ENCODE measurements at places on chromosomes 1 and 21.

DNA sequence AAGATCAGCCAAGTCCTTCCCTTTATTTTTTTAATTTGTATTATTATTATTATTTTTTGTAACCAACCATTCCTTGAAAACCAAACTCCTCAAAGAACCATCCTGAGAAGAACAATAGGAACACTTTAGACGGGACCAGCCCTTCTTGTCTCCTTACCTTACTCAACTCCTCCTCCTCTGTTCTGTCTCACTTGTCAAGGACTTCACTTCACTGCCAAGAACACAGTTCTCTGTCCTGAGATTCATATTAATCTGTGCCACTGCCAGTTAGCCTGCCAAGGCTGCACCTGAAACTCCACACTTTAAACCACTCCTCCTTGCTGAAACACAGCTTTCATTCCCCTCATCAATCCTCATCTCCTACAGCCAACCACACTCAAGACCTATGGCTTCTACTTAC is 73.8 kb upstream of the ATP1A1 start:
- no peak for DNase-seq

- no peak for DNase-seq
These were observed 88.8 kb upstream of the ZBTB40 start for GRCh38 chr1:22362626-22363402.

GRCh38 chr1:19872190-19872589 is 10.0 kb upstream of the OTUD3 start:
- no peak for DNase-seq

DNA sequence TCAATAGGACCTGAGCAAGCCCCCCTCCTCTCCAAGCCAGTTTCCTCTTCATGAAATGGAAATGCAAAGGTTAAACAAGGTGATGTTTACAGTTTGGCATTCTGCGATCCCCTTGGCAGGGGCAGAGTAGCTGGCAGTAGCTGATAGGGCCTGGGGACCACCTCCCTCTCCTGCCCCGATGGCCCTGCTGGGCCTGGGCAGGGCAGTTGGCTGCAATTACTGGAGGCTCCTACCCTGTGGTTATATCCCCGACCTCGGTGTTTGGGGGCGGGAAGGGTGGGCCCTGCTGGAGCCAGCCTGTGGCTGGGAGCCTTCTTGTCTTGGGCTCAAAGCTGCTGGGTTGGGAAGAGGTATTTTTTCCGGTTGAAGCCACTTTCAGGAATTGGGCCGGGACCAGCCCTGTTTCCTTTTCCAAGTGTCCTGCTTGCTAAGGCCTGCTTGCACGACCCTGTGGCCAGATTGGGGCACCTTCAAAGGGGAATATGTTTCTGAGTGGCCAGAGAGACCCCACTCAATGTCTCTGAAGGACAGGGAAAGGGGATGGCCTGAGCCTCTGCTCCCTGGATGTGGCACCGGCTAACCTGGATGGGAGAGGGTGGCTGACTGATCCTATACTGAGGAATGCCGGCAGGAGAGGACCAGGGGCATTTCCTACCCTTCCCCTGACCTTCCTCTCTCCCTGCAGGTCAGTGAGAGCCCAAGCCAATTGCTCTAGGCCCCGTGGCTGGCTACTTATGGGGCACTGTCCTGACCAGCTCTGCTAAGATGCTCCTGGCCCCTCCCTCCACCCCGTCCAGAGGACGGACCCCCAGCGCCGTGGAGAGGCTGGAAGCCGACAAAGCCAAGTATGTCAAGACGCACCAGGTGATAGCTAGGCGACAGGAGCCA is 1.9 kb downstream of the FAM110D start:
- DNase-seq: no peak

- DNase-seq: peak; percentile 78
These were observed 49.1 kb downstream of the ELK4 start for GRCh38 chr1:205582471-205583291.

DNA sequence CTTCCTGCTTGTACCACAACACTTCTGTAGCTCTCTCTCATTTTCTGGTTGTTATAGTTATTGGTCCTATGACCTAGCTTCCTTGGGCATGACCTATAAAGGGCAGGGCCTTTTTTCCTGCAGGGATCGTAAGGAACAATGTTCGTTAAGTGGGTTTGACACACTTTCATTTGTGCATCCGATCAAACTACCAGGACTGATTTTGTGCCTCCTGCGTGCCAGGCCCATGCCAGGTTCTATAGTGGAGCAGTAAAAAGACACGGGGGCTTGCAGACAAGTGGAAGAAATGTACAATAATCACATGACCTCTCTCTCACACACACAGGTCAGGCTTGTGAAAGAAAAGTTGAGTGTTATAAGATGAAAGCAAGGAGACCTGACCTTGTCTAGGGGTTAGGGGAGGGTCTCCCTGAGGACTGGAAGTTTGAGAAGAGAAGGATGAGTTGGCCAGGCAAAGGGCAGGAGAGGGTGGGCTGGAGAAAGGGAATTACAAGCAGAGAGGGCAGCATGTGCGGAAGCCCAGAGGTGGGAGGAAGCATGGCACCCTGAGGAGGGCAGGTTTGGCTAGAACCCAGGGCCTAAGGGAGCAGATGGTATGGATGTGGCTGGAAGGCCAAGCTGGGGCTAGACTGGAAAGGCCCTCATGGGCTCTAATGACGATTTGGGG is 145.4 kb downstream of the GRIK3 start:
- no peak for DNase-seq

GRCh38 chr1:114339379-114339778 is 171.6 kb downstream of the TRIM33 start:
- no peak for DNase-seq

- DNase-seq: no peak
These were observed 12.1 kb downstream of the F3 start for GRCh38 chr1:94529416-94529815.

DNA sequence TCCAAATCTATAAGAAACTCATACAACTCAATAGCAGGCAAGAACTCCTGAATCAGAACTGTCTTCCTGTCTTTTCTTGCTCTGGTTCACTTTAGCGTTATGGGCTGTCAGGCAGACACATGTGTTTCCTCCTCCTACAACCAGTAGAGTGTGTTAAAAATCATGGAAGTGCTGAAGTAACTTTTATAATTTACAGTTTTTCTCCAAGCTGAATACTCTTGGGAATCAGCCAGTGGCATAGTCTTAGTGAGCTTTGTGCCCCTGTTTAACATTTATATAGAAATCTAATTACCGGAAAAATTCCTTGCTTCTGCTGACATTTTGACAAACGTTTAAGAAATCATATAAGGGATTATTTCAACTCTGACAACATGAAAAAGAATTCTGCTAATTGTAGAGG is 113.1 kb upstream of the RGS18 start:
- no peak for DNase-seq

DNA sequence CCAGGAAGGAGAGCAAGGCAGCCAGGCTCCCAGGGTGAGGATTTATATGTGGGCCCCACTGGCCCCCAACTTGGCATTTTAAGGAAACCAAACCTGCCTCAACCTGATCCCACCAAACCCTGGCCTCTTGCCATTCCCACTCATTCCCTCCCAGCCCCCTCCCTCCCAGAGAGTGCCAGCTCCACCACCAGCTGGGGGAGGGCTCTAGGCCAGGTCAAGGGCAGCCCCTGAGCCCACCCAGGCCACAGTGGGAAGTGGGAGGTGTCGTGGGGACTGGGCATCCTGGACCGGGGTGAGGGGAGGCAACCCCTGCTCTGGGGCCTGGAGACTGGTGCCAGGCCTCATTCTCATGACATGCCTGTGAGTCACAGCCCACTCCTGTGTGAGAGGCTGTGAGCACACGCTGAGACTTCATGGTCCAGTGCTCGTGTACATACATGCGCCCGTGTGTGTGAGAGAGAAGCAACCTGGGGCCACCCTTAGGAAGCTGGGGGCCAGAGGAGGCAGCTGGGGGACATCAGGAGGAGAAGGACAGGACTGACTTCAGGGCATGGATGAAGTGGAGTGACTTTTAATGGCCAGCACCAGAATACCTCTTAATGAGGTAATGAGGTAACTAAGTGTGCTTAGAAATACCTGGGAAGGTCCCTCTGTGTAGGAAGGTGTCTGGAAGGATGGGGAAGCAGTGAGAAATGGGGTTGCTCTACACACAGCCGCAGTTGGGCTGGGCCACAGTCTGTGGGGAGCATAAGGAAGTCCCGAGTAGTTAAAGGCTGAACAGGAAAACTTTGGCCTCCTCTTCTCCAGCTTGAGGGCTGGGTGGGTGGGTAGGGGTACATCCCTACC is at the start of gene S100A2:
Gene S100A2 (minus strand): TSS at position 316 of the 846 bp plus-strand sequence. CDS start 1,967 bp downstream, outside the sequence.
- DNase-seq: no peak

DNA sequence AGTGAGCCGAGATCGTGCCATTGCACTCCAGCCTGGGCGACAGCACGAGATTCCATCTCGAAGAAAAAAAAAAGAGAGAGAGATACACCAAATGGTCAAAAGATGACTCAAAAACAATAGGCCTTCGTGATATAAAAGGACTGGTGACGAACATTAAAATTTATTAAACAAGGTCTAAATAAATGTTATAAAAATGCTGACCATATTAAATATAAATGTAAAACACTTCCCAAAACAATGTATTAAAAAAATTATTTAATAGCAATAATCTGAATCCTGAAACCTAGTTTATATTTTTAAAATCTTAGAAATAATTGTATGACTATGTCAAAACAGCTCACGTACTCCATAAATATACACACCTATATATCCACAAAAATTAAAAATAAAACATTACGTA is 247.6 kb downstream of the SETD4 start:
- DNase-seq: no peak

DNA sequence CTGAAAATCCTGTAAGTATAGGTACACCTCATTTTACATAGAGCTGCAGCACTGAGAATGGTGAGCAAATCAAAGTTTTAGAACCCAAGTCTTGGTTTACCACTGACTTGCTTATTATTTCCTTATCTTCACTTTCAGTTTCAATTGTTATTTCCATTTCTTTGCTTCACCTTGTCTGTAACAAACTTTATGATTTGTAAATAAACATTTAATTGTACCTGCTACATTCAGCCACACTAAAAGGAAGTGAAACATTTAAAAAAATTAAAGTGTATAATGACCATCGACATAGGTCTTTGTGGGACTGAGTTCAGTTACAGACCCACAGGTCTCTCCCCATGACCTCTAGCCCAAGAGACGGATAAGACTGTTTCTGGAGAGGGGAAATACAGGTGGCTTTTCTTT is 34.4 kb downstream of the LGR6 start:
- DNase-seq: no peak

DNA sequence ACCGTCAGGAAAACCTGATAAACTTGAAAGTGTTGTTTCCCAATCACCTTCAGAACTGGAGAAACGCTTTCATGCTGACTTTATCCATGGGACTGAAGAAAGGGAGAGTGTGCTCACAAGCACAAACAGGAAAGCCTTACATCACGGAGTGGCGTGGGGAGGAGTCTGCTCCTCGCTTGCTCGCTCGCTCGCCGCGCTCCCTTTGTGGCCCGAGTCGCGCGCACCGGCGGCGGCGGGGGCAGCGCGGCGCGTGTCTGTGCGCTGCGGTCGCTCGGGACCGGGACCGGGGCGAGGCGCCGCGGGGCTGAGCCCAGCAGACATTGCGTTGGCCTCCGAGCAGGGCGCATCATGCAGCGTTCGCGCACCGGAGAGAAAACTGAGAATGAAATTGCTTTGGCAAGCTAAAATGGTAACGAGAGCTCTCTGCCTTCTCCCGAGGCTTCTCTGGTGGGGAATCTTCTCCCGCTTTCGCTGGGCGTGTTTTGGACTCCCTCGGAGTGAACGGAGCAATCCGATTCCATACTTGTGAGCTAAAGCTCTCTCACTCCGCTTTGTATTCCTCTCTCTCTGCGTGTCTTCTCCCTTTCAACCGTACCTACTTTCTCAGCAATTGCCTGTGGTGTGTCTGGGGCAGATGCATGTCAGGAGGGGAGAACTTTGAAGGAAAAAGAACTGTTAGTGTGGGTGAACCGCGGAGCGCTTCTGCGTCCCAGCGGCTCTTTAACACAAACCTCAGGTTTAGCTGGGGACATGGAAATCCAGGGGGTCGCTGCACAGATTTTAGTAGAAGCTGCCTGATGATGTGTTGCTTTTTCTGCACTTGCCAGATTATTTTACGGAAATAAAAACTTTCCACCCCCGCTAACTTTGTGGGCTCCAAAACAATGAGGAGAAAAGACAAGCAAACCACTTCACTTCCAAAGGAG is at the start of gene RGL1:
Gene RGL1 (plus strand): TSS at position 205 of the 926 bp plus-strand sequence. CDS start 178 bp downstream, at position 383.
- peak; percentile 82 for DNase-seq

DNA sequence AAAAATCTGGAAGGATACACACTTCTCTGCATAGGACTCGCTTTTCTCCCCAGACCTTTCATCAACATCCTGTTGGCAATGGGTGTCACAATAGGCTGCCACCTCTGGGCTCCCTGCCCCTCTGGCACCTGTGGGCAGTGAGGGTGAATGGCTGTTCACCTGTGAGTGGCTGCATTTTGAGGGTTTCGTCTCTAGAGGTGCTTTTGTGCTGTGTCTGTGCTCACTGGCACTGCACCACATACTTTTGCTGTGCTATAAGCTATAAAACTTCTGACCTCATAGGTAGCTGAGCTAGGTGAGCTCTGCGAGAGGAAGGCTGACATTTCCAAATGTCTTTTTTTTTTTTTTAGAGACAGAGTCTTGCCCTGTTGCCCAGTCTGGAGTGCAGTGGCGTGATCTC is 35.9 kb downstream of the SLC30A1 start:
- no peak for DNase-seq

DNA sequence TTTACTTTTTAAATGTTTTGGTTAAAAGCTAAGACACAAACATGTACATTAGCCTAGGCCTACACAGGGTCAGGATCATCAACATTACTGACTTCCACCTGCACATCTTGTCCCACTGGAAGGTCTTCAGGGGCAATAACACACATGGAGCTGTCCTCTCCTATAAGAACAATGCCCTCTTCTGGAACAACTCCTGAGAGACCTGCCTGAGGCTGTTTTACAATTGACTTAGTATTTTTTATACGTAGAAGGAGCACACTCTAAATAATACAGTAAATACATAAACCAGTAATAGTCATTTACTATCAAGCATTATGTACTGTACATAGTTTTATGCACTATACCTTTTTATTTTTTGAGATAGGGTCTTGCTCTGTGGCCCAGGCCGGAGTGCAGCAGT is 14.1 kb upstream of the MOB3C start:
- DNase-seq: no peak

DNA sequence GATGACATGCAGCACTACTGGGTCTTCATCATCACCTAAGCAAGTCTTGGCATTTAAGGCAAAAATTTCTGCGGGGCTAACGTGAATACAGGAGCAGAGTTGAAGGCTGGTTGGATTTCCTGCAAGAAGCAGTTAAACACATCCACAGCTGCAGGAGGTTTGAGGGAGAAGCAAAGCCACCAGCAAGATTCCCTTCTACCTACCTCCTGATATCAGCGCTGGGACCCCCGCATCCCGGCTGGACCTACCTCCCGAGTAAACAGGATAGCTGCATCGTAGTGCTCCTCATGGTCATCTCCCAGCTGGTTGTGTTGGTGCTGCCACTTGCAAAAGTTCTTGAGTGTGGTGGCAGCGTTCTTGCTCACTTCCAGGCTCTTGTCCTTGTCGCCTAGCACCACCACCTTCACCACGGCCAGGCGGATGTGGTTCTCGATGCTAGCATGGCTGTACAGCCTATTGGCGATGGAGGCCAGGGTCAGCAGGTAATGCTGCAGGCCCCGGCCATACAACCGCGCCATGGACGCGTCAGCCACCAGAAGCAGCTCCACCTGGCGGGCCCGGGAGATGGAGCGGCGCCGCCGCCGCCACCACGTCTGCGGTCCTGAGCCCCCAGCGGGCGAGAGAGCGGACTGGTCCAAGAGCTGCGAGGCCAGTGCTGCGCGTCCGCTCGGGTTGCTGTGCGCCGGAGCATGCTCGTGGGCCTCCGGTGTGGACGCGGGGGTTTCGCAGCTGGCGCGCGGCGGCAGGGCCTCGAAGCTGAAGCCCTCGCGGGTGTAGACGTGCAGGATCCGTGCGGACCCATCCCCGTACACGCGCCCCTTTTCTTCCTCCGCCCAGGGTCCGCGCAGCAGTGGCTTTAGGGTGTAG is 1.6 kb downstream of the ADAMTS5 start:
- no peak for DNase-seq
